Ecto neural progenitor cell (in vitro differentiated cells): ENCODE measurements at places on chromosomes 13 and 19.

GRCh38 chr19:18173054-18173571 is 500 bp upstream of the IFI30 start:
- no peak for DNase-seq

- DNase-seq = no peak
Measured at GRCh38 chr19:17398902-17399527, 5.0 kb upstream of the CCDC194 start.

- no peak for DNase-seq
Measured at GRCh38 chr19:10115392-10116084, 4.0 kb downstream of the P2RY11 start.

GRCh38 chr13:110600980-110601379 is 14.4 kb upstream of the NAXD start:
- DNase-seq = no peak

DNA sequence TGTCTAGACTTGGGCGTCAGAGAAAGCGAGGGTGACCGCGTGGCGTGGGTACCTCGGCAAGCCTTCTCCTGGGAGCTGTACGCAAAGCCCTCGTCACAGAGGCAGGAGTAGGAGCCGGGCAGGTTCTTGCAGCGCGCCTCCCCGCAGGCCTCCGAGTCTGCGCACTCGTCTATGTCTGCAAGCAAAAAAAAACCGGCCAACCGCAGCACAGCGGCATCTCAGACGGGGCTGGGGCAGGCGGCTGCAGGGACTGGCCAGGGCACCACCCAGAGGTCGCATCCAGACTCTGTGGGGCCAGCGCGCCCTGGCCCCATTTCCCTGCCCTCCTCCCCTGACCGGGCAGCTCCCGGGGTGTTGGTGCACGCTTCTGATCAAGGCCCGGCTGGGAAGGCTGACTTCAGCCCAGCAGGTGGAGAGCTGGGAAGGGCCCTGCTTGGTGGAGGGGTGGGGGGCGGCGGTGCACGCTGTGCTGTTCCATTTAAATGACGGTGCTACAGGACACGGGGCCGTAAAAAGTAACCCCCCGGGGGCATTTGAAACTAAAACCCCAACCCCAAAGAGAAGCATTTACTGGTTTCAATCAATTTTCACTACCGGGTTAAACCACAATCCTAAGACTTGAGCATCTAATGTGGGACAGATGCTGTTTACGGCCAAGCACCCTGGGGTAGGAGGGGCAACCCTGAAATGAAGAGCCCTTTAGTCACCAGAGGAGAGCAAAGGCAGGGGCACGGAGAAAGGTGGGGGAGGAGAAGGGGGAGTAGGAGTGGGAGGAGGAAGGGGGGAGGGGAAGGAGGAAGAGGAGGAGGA is 28.2 kb downstream of the GAS6 start:
- DNase-seq = no peak

- no peak for DNase-seq
Measured at GRCh38 chr19:34232566-34233481, 21.5 kb upstream of the GARRE1 start.

DNA sequence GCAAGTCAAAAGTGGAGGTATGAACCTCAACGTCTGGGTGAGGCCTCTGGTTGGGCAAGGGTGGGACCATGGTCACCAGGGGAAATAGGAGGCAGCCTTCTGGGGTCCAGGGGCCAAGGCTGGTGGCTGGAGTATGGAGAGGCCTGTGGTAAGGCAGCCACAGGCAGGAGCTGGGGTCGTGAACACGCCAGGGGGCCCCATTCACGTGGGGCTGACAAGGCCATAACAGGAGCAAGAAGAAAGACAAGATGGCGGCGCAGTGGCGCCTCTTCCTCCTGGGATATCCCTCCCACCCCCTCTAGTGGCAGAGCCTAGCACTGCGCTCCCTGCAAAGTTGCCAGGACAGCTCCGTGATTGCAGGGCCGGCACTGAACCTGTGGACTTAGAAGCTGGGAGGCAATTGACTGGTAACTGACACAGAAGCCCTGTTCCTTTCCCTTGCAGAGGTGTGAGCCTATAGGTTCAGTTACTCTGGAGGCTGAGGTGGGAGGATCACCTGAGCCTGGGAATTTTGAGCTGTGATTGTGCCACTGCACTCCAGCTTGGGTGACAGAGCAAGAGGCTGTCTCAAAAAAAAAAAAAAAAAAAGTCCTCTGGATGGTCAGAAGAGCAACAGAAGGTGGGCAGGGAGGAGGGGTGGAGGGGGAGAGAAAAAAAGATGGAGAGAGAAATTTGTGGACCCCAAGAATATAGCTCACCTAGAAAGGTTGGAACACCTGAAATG is 19.7 kb upstream of the EDDM13 start:
- DNase-seq = peak; percentile 92

DNA sequence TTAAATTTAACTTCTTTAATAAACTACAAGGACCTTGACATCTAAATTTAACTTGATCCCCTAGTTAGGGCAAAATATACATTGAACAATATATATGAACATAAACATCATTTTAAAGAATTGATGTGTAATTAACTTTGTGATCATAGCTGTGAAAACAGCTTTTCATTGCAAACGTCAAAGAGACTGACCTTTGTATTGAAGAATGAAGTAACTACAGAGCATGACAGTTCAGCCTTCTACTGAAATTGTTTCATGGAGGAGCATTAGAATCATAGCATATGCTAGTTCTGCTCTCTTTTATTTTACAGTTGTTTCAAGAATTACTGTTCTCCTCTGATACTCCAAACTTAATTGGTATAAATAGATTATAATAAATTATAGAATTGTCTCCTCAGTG is 123.4 kb upstream of the PRR20A start:
- DNase-seq = no peak

GRCh38 chr13:77477299-77477848 is 58.1 kb upstream of the SCEL start:
- no peak for DNase-seq

GRCh38 chr13:99406799-99407201 is 94.5 kb upstream of the TM9SF2 start:
- DNase-seq = no peak

DNA sequence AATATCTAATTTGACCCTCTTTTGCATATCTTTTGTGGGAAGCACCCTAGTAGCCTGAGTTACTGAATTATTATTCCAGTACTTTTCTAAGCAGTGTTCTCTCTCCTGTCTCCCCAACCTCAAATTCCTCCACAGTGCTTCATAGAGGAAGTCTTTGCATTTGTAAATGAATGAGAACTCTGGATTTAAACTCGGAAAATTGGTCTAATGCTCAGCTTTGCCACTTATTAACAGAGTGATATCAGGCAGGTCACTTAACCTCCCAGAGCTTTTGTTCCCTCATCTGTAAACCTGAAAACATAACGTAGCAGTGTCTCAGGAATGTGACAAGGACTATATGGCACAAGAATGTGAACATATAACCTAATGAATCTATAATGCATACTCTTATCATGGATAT is 26.2 kb downstream of the FREM2 start:
- no peak for DNase-seq

- peak; percentile 70 for DNase-seq
Measured at GRCh38 chr13:110853235-110853721, 61.6 kb downstream of the ANKRD10 start.

DNA sequence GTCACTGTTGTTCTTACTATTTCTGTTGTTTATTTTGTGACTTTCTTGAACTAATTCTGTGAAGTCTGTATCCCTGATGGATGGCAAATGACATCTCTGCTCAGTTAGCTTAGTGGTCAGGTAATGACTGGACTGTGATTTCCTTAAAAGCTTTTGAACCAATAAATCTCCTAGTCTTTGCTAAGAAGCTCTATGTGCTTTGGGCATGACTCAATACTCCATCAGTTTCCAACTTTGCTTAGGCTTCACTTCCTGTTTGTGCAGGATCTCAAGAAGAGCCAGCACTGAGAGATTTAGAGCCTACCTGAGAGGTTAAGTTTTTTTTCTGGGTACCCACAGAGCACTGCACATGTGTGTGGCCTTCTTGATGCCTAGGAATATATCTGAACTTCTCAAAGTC is 329.7 kb upstream of the HTR2A start:
- DNase-seq = no peak

DNA sequence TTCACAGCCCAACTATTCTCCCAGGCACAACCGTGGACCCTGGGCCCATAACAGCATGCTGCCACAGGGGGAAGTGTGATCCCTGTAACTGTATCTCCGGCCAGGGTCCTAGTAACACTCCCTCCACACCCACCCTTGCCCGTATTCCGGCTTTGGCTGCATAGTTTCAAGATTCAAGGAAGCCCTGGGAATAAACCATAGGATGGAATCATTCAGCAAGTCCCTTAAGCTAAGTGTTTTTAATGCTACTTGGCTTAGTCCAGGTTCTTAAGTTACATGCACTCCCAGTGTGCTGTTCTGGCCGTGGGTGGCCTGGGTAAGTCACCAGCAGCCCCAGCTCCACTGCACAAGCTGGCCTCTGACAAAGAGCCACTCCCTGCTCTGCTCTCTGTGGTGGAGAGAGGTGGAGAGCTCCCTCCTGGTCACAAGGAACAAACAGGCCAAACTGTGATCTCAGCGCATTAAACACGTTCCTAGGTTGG is 532.4 kb upstream of the SGCG start:
- DNase-seq = peak; percentile 51

- DNase-seq = no peak
Measured at GRCh38 chr13:84978851-84979250, 820.4 kb downstream of the SLITRK6 start.

DNA sequence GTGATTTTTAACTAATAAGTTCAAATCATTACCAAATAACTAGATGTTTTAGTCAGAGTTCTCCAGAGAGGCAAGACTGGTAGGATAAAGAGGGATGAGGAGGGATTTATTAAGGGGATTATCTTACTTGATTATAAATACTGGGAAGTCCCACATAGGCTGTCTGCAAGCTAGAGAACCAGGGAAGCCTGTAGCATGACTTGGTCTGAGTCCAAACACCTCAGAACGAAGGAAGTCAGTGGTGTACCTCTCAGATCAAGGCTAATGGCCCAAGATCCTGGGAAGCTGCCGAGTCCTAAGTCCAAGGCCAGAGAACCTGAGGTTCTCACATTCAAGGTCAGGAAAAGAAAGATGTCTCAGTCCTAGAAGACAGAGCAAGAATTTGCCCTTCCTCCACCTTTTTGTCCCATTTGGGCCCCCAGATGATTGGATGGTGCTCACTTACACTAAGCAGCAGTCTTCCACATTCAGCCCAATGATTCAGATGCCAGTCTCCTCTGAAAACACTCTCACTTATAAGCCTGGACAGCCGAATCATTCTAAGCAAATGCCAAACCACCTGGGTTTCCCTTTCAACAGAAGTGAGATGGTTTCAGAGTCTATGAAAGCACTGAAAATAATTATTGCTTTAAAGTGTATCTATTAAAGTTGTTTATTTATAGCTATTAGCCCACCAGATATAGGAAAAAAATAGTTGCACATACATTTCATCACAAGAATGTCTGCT is 1599.2 kb downstream of the OLFM4 start:
- no peak for DNase-seq

GRCh38 chr19:35882114-35882832 is 13.9 kb downstream of the APLP1 start:
- DNase-seq = no peak

GRCh38 chr19:48006762-48007161 is 12.3 kb downstream of the ELSPBP1 start:
- no peak for DNase-seq

DNA sequence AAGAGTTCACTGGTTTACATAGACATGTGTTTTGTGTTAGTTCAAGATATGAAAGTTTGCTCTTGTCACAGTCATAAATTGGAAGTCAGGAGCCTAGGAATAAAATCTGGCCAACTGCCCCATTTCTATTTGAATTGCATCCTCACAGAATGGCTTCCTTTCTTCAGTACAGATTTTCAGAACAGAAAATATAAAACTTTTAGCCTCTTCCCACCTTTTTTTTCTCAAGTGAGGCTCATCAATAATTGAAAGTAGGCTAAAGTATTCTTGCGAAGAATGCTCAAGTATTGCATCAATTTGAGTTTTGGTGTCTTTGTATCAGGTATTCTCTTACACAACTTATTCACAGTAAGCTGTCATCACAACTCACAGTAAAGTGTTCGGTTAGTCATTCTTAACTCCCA is 802.7 kb downstream of the PCDH9 start:
- no peak for DNase-seq

GRCh38 chr13:33610438-33611120 is 207.4 kb upstream of the RFC3 start:
- peak; percentile 64 for DNase-seq

GRCh38 chr13:72071713-72072112 is 204.7 kb upstream of the DACH1 start:
- no peak for DNase-seq

GRCh38 chr19:51282335-51282734 is 29.1 kb upstream of the IGLON5 start:
- DNase-seq = no peak

DNA sequence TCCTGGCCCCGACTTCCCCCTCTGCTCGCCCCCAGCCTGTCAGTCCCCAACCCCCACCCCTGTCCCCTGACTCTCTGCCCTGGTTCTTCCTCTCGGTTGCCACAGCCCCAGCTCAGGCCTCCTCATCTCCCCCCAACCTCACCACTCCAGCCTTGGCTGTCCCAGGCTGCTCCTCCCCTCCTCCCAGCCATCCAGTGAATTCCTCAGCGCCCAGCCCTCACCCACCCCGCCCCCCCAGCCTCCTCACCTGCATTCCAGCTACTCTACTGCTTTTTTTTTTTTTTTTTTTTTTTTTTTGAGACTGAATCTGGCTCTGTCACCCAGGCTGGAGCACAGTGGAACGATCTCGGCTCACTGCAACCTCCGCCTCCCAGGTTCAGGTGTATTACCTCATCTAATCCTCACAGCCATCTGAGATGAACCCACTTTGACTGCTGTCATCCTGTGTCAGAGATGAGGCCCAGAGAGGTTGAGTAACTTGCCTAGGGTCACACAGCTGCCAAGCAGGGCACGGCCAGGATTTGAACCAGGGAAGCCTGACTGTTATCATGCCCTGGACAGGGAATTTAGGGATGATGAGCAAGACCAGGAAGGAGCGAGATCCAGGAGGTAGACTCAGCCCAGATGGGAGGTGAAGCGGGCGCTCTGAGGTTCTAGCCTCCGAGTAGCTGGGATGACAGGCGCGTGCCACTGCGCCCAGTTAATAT is 2.6 kb downstream of the SULT2B1 start:
- no peak for DNase-seq

- DNase-seq = no peak
Measured at GRCh38 chr19:29851769-29852521, 40.2 kb downstream of the CCNE1 start.

GRCh38 chr13:40999416-40999815 is 19.7 kb downstream of the ELF1 start:
- no peak for DNase-seq

- no peak for DNase-seq
Measured at GRCh38 chr19:8127311-8127710, 22.1 kb downstream of the FBN3 start.

- no peak for DNase-seq
Measured at GRCh38 chr19:29212356-29212647, 649 bp downstream of the UQCRFS1 start.

DNA sequence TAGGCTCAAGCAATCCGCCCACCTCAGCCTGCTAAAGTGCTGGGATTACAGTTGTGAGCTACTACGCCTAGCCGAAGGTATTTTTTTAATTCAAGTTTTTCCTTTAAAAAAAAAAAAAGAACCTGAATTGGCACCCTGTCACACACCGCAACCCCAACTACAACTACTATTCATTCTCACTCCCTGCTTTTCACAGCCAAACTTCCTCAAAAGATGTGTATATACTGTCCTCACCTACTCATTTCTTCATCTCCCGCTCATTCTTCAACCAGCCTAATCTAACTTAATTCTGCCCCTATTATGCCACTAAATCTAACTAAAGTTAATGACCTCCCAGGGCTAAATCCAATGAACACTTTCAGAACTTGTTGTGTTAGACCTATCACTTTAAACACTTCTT is 12.7 kb upstream of the WBP4 start:
- DNase-seq = no peak

- no peak for DNase-seq
Measured at GRCh38 chr13:74870865-74871264, 611.1 kb downstream of the TBC1D4 start.

- no peak for DNase-seq
Measured at GRCh38 chr13:47000165-47000564, 103.3 kb upstream of the HTR2A start.
